ENCODE measurements at places on chromosomes 11 and 22.
A peak's percentile ranks its signal among the peaks of the same experiment; 100 is the strongest.

- DNase-seq: peak; percentile 49
These were observed 2.5 kb downstream of the OR52W1 start for GRCh38 chr11:6201481-6201880.

GRCh38 chr22:26981541-26981940 is 324.2 kb downstream of the MIAT start:
- DNase-seq: peak; percentile 73

- no peak for DNase-seq
These were observed 448.3 kb upstream of the DDI1 start for GRCh38 chr11:103587901-103588788.

GRCh38 chr11:112724496-112724790 is 236.8 kb upstream of the NCAM1 start:
- DNase-seq: no peak

DNA sequence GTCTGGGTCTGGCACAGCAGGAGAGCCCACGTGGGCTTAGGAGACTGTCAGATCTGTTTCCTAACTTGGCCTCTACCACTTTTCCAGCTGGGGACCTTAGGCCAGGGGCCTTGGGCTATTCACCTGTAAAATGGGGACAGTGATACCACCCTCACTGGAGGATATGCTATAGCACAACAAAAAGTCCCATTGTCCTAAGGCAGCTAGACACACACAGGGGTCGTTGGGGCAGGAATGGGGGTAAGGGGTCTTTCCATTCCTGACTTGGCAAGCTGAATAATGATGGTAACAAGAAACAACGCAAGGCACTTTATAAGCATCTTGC is 2.6 kb upstream of the SH3BP1 start:
- DNase-seq: no peak

- no peak for DNase-seq
These were observed 108.3 kb downstream of the CTTN start for GRCh38 chr11:70506658-70506970.

DNA sequence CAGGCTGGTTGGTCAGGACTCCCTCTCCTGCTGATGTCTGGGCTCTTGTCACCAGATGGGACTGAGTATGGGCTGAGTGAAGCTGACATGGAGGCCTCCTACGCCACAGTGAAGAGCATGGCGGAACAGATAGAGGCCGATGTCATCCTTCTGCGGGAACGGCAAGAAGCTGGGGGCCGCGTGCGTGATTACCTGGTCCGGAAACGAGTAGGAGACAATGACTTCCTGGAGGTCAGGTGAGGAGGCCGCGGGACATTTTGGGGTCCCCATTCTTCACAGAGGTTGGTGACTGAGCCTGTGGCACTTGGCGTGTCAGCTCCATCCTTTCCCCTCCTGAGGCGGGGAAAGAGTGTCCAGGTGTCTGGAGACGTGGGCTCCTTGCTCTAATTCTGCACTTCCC is 10.1 kb downstream of the GTPBP1 start:
- DNase-seq: no peak

DNA sequence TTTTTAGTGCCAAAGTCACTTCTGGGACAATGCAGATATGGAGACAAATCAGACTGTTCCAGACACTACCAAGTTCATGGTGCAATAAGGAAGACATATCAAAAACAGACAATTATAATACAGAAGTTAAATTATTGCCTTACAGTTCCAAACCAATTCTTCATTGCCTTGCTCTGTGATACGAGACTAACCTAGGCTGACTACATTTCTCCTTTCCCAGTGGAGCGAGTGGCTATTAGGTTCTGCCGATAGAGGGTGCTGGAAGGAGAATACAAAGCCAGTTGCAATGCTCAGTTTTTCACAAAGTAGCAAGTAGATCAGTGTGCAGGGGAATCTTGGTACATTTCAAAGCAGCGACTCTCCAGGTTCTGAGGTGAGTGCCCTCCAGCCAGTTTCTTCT is 67.8 kb downstream of the FAM168A start:
- no peak for DNase-seq

DNA sequence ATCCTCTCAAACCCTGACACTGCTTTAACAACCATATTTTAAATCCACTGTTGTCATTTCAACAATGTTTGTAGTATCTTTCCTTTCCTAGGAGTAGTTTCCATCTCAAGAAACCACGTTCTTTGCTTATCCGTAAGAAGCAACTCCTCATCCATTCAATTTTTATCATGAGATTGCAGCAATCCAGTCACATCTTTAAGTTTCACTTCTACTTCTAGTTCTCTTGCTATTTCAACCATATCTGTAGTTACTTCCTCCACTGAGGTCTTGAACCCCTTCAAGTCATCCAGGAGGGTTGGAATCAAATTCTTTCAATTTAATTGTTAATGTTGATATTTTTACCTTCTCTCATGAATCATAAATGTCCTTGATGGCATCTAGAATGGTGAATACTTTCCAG is 22.4 kb downstream of the CCDC82 start:
- no peak for DNase-seq

- no peak for DNase-seq
These were observed 130.3 kb upstream of the TBCEL start for GRCh38 chr11:120893440-120894201.
